ENCODE measurements at places on chromosomes 6 and 20.

DNA sequence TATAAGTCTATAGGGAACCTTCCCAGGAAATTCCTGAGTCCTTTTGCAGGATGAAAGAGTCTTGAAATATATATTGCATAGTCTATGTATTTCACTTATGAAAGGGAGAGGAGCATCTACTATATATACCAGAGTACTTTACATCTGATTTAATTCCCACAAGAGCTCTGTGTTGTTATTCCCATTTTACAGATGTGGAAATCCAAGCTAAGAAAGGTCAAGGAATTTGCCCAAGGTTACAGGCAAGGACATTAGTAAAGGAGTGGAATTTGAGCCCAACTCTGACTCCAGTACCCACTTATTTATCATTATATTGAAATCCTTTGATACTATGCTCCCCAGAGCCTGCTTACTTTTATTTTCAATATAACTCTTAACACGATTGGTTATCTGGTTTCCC is 2.6 kb downstream of the SESN1 start:
- no peak for DNase-seq

DNA sequence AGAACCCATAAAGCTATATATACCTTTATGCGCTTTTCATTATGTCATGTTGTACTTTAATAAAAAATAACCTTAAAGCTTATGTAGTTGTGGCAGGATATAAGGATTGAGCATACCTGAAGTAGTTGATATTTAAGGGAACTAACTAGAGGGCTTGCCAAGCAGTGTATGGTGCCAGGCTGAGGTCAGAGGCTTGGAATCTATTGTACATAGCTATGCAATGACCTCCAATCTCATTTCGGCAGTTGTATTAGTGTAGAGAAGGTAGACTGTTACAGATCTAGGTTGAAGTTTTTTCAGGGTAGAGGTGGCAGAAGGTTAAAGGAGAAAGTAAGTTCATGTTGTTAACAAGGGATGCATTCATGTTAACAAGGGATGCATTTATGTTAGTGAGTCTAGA is 397.7 kb upstream of the HS3ST5 start:
- no peak for DNase-seq

GRCh38 chr6:79250107-79250514 is 15.6 kb upstream of the HMGN3 start:
- DNase-seq = no peak

DNA sequence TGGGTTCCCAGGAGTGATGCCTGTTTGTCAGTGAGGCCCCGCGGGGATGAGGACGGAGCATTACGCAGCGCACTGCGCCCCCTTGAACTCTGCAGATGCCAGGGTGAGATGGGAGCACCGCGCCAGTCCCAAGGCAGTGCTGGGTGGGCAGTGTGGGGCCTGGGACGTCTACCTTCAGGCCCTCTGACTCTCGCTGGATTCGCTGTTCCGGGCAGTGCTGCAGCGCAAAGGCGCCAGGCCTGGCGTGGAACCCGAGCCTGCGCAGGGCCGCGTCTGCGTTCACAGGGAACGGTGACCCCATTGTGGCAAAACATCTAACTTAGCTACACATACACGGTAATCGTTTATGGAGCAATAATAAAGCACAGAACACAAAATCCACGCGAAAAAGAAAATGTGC is 257.3 kb downstream of the QKI start:
- DNase-seq = no peak

DNA sequence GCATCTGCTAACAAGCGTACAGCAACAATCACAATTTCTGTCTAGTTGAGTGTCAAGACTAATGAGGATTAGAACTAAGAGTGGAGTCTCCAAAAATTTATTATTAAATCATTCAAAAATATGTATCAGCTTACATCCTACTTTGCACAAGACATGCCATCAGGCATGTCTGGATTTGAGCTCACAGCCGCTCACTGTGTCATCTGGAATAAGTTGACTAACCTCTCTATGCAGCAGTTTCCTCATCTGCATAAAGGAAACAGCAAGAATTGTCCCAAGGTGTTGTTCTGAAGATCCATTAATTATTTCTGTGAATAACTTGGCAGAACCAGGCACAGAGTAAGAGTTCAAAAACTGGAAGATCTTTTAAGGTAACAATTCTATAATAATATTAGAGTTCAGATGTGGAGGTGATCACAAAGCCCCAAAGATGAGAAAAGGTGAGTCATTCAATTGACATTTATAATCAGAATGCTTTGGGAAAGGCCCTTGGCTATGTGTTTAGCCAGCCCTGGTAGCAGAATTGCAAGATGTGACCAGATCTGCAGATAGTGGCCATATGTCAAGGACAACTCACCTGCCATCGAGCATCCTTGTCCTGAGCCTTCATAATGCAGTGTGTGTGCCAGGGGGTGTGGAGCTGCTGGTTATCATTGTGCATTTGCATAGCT is 264.0 kb downstream of the FOXA2 start:
- no peak for DNase-seq

DNA sequence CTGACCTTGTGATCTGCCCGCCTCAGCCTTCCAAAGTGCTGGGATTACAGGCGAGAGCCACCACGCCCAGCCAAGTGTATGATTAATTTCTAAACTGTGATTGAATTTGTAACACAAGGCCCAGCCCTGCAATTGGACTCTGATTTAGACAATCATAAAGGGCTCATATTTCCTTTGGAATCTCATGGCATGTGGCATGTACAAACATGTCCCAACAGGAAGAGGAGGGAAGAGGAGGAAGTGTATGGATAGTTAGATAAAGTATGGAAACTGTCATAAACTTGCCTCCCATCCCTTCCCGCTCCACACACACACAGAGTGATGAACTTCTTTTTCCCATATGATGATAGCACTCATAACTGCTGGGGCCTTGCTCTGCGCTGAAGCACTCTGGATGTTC is 27.2 kb upstream of the QKI start:
- no peak for DNase-seq

DNA sequence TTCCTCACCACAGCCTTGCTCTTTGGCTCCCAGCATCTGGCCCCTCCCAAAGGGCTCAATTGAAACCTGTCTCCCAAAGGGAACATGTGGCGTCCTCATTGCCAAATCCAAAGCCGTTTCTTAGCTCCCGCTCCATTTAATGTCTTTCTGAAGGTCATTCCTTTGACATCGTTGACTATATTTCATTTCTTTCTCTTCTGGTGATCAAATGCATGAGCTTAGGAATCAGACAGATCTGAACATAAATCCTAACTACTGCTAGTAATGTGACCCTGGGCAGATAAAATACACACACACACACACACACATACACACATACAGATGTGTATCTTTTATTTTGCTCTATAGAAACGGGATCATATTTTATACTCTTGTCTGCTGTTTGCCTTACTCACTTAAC is 964.7 kb upstream of the FLRT3 start:
- no peak for DNase-seq

- no peak for DNase-seq
Observed at GRCh38 chr6:142985281-142985680, 40.3 kb upstream of the HIVEP2 start.

- no peak for DNase-seq
Observed at GRCh38 chr6:96716221-96716620, 121.1 kb downstream of the GPR63 start.

DNA sequence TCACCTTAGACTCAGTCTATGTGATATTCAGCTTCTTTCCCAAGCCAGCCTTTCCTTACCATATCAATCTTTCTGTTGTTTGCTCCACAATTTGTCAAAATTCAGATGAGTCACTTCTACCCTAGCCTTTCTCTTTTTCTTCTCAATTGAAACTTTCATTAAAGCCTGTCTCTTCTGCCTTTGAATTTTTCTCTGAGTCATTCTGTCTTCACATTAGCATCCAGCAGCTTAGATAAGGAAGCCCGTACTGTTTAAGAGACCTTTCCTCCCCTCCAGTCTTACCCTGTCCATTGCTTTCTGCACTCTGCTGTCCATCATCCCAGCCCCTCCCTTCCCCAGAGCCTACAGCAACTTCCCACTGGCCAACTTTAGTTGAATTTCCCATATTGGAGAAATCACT is 34.9 kb upstream of the RALGAPA2 start:
- no peak for DNase-seq
